ENCODE measurements at places on chromosomes 1 and 21.
A peak's percentile ranks its signal among the peaks of the same experiment; 100 is the strongest.

DNA sequence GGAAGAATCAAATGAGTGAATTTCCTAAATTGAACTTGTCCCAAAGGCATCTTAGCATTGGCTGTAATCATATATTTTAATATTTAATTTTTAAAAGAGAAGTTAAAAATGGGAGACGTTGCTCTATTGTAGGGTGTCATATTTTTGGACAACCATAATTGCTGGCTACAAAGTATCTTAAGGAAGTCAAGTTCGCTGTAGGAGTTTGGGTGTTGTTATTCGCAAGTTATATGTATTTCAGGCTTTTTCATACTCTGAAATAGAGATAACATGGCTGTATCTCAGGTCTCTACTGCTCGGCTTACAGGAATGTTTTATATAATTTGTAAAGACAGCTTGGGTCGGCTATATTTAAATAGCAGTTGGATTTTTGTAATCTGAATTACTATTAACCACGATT lies 852 bp downstream of the TMEM50A start:
- no peak for DNase-seq

DNA sequence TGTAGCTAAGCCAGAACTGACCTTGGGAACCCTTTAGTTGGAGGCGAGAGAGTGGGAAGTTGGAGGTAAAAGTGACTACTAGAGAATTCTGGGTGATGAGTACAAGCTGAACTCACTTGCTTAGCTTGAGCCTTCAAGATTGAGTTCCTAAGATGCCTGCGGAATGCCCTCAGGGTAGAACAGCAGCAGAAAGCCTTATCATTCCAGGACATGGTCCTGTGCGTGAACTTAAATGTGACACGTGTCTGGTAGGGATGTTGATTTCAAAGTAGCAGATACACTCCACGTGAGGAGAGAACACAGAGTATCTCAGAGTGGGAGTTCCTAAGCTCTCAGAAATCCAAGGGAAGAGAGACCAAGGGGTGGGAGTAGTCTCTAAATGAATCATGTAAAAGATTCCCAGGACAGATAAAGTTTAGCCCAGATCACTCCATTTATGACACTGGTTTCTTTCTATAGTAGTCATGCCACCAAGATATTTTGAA lies 60.1 kb downstream of the KCNK1 start:
- no peak for DNase-seq

GRCh38 chr1:214573386-214574318 lies 22.2 kb upstream of the PTPN14 start:
- DNase-seq = no peak

GRCh38 chr21:35995522-35996088 lies 64.7 kb downstream of the SETD4 start:
- peak; percentile 32 for DNase-seq

DNA sequence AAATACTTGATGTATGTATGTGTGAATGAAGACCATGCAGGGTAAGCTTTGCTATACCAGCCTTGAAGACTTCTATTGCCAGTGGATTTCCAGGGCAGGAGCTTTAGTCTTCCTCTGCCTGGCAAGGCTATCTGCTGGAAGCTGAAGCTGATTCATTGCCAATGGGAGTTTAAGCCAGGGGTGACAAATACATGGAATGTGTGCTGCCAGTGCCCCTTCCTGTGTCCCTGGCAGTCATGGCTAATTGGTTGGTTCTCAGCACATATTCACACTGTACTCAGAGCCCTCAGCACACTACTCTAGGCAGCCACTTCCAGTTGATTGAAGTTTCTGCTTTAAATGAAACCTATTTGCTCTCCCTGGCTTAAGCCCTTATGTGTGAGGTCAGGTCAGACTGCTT lies 1.5 kb downstream of the ZSCAN20 start:
- no peak for DNase-seq

- no peak for DNase-seq
Measured at GRCh38 chr1:2569060-2569459, 12.9 kb downstream of the TNFRSF14 start.

GRCh38 chr1:8584316-8584715 lies 233.1 kb downstream of the RERE start:
- DNase-seq = no peak

DNA sequence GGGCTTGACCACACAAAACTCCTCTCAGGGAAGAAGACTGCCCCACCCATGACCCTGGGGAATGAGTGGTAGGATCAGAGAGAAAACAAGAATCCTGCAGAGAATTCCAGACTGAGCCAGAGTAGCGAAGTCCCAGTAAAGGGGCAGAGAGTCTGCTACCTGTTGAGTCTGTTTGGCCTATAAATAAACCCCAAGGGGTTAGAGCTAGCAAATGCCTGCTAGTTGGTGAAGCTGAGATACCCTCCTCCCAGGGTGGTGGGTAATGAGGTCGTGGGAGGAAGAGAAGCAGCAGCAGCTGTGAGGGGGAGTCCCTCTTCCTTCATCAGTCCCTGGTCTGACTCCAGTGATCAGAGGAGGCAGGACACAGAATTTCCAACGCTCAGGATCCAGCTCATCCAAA lies 2.5 kb downstream of the TRAF3IP3 start:
- DNase-seq = no peak

- DNase-seq = no peak
Measured at GRCh38 chr1:61490924-61491323, 234.0 kb downstream of the TM2D1 start.

DNA sequence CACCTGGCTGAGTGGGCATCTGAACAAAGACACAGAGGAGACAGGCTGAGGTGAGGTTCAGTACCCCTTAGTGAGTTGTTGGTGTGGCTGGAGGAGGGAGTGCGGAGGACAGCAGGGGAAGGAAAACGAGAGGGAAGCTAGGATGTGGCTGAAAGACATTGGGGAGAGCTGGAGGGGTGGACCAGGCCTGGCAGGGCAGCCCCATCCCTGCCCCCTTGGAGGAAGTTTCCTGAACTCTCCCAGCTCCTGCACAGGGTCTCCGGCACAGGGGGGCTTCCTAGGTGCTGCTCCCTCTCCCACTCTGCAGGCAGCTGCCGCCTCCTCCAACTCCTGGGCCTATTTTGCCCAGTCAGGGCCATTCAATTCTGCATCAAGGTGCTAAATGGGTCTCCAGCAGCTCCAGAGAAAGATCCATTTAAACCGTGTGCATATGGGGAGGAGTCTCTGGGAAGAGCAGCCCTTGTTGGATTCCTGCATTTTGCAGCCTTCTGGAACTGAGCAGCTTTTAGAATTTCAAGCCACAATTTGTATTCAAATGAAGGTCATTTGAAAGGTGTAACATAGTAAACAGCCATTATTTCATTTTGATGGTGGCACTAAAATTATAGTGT lies 193.9 kb downstream of the CAMTA1 start:
- DNase-seq = no peak

- DNase-seq = peak; percentile 32
Measured at GRCh38 chr1:154730259-154730658, 122.3 kb upstream of the ADAR start.

GRCh38 chr1:43293176-43293575 lies 7.6 kb upstream of the TIE1 start:
- DNase-seq = no peak

DNA sequence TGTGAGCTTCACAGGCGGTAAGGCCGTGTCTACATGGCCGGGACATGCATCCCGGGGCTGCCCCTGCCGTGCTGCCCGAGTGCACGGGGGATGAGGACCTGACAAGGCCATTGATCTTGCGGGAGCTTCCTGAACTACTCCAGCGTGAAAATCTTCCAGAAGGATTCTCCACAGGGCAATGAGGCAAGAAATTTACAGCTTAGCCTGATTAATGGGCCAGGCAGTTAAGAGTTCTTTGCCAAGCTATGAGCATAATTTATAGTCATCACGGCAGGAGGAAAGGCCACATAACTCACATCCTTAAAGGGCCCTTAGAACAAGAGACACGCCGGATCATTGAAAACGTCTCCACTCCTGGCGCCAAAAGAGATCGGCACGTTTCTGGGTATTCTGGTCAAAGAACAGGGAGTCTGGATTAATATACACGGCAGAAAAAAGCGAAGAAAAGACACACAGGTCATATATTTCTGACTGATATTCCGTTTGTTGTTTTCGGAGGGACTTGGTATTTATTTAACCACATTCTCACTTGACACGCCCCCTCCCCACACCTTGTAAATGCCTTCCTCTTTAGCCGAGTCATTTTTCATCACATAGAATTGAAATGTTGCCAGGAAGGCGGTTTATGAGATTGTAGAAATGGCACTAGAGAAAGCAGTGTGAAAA lies 180.5 kb downstream of the DYRK1A start:
- DNase-seq = no peak

DNA sequence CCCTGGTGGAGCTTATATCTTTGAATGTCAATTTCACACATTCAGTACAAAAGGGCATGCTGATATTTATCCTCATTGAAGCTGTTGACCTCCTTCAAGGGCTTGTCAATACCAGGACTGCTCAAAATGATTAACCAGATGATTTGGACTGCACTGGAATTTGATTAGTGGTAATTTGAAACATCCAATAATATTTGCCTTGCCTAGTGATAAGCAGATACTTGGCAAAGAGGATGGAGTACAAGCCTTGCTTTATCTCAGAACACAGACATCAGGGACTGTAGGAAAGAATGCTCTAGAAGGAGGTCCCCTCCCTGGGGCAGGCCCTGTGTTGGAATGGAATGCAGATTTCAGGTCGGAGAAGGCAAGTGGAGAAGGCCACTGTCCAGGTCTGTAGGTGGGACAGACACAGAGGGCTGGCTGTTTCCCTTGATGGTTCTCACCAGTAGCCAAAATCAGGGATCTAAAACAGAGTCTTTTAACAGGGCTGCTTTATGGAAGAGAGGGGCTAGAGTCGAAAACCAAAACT lies 64.8 kb upstream of the ZNF648 start:
- DNase-seq = no peak

- DNase-seq = no peak
Measured at GRCh38 chr1:193767886-193768285, 581.5 kb upstream of the B3GALT2 start.

GRCh38 chr1:151981178-151981525 lies 12.5 kb downstream of the S100A10 start:
- DNase-seq = no peak

DNA sequence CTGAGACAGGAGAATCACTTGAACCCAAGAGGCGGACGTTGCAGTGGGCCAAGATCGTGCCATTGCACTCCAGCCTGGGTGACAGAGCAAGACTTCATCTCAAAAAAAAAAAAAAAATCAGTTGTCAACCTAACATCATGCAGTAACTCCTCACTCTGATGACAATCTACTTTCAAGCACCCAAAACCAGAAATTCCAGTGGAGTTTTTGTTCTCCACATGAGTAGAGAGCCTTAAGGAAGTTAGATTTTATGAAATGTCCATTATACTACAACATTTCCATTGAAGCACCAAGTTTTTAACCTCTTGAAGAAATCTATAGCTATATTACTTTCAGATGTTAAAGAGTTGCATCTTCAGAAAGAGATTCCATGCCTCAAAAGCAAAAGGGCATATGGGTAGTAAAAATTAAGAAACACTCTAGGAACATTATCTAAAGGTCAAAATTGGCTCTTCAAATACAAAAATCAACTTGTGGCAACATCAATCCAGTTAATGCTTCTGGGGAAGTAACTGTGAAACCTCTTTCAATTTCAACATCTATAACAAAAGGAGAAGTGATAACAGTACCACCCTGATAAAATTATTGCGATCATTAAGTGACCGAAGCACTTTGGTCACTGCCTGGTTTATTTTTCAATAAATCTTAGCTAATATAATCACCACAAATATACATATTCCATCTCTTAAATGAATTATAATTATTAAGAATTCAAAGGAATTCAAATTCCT lies 7.7 kb downstream of the LPGAT1 start:
- no peak for DNase-seq

GRCh38 chr1:11168731-11169130 lies 20.4 kb upstream of the ANGPTL7 start:
- no peak for DNase-seq

- no peak for DNase-seq
Measured at GRCh38 chr21:39781331-39781730, 36.3 kb downstream of the IGSF5 start.

DNA sequence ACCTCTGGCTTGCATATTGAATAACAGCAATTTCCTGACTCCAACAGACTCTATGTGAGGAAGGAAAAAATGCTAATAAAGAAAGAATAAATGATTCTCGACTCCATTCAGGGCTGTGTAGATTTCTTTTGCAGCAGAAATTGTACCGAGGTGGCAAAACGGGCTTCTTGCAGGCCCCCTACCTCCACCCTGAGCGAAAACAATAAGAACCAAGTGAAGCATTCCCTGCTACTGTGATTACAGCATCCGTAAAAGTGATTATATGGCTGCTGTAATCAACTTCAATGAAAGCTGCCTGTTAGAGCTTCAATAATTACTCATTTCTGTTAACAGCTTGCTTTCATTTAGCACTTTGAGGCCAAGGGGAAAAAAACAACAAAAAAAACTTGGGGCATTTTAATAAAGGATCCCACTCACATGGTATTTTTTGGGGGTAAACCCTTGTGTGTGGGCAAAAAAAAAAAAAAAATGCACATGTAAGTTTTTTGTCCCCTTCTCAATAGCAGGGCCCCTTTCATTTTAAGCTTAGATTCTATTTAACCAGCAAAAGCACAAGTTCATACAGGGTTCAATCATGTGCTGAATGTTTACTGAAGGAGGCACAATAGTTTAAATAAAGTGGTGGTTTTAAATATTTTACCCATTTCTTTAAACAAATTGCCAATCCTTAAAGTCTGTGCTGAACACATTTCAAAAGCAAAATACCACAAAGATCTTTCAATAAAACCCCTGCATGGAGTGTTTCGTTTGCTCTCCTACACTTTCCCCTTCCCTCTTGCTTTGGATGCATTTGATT lies 271.6 kb downstream of the LMO4 start:
- no peak for DNase-seq

DNA sequence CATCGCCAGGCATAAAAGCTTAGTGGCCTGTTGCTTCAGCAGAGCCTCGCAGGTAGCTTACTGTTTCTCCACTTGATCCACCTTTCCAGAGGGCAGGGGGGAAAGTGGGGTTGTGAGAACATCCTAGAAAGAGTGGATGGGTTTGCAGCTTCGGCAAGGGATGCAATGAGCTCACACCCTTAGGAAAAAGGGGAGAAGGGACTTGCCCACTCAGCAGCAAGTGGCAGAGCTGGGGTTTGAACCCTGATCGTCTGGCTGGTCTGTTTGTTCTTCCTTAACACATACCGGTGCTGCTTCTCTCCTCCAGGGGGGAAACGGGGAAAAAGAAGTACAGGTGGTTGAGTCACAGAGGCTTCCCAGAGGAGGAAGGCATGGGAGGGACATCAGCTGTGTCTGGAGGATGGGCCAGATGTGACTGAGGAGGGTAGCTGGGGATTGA lies 1.0 kb downstream of the TMEM201 start:
- DNase-seq = no peak

DNA sequence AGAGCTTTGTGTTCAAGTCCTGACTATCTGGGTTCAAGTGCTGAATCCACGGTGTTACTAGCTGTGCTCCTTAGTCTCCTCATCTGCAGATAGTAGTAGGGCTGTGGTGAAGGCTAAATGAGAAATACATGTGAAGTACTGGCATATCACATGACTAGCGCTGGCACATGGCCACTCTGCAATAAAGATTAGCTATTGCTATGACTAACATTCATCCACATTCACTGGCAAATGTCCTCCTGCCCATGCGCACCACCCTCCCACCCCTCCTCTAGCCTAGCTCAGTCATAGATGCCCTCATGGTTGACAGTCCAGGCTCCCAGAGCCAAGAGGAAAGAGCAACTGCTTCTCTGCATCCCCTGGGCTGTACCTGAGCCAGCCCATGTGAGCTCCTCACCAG lies 8.5 kb upstream of the COL8A2 start:
- no peak for DNase-seq

- no peak for DNase-seq
Measured at GRCh38 chr1:9990944-9991343, 6.1 kb upstream of the RBP7 start.

- no peak for DNase-seq
Measured at GRCh38 chr1:208089149-208089548, 155.0 kb downstream of the PLXNA2 start.

GRCh38 chr1:226547754-226548191 lies 791 bp upstream of the STUM start:
- DNase-seq = peak; percentile 92
